ENCODE measurements at places on chromosomes 1 and 21.
A peak's percentile ranks its signal among the peaks of the same experiment; 100 is the strongest.

- no peak for DNase-seq
Measured at GRCh38 chr1:83822208-83822607, 176.7 kb downstream of the TTLL7 start.

GRCh38 chr1:153568367-153569099 is 2.9 kb upstream of the S100A2 start:
- DNase-seq, result peak; percentile 90

- no peak for DNase-seq
Measured at GRCh38 chr1:18629659-18630510, 761 bp upstream of the PAX7 start.

- no peak for DNase-seq
Measured at GRCh38 chr1:61463220-61463619, 261.7 kb downstream of the TM2D1 start.

DNA sequence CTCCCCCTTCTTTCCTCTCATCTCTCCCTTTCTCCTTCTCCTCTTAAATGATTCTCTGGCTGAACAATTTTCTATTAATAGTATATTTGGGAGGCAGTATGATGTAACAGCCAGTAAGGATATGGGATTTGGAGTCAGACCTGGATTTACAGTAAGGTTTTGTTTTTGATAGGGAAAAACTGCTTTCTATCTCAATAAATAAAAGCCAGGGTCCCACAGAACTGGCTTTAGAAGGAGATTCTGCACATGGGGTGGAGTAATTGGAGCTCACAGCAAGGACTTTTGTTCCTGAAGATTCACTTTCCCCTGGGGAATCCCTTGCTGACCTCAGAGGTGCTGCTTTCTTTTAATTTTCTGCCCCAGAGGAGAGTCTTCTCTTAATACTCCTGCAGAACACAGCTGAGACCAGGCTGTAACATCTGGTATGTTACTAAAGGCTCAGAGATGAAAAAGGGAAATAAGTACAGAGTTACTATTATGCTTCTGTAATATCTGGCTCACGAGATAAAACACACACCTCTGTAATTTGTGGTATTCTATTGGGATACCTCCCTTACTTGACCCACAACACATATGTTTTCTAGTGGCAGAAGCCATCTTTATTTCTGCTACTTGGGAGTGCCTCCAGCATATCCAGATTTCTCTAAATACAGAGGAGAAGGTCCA is 13.4 kb downstream of the EPB41 start:
- DNase-seq, result no peak

GRCh38 chr1:232221802-232222499 is 408.0 kb downstream of the SIPA1L2 start:
- no peak for DNase-seq
